ENCODE measurements at places on chromosomes 16 and 17.

DNA sequence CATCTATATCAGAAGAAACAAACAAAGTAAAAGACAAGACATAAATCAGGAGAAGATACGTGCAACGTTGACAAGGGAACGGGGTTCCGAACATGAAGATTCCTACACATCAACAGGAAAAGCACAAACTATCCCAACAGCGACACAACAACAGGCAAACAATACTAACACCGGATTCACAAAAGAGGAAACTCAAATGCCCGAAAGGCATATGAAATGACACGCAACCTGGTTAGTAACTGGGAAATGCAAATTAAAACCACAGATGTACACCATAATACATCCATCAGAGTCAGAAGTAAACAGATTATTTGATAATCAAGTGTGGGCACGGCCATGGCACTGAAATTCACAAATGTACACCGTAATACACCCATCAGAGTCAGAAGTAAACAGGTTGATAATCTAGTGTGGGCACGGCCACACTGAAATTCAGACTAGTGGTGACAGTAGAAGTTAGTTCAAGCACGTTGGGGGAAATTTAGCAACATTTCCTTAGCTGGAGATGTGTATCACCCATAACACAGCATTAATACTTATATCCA, 171.9 kb upstream of the RPH3AL start:
- no peak overlapping the region for H3K27ac ChIP-seq
- no peaks in the 10 kb centered on the region for H3K4me1 ChIP-seq
- H3K4me3 ChIP-seq, result no peak overlapping the region
- DNase-seq, result no peak
- H3K36me3 ChIP-seq, result peaks cover 26% of the 10 kb centered on the region

GRCh38 chr17:15273141-15273793, 8.1 kb upstream of the PMP22 start:
- DNase-seq, result no peak
- H3K27me3 ChIP-seq, result peaks cover 31% of the 10 kb centered on the region
- H3K27ac ChIP-seq, result no peak overlapping the region
- H3K4me1 ChIP-seq, result no peaks in the 10 kb centered on the region
- no peak overlapping the region for H3K4me3 ChIP-seq

DNA sequence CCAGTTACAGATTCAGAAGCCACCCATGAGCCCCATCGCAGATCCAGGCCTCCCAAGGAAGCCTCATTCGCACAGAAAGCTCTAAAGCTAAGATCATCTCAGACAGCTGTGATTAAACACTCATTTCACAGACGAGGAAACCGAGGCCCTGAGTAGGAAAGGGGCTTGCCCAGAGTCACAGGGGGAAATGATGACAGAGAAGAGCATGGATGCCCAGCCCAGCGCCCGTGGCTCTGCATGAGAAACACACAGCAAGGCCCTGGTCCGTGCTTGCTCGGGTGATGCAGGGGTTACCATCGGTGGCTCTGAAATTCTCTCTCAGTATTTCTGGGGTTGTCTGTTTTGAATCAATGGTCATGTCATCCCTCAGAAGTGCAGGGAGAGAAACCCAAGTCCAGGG, 109.6 kb downstream of the C16orf78 start:
- peaks cover 8% of the 10 kb centered on the region for H3K27me3 ChIP-seq
- H3K36me3 ChIP-seq, result no peaks in the 10 kb centered on the region
- H3K27ac ChIP-seq, result no peak overlapping the region
- no peaks in the 10 kb centered on the region for H3K4me1 ChIP-seq
- DNase-seq, result no peak

GRCh38 chr17:18377437-18378204, at the start of gene EVPLL:
Gene EVPLL, plus strand, starts transcription at chr17:18377778. Its CDS starts 3,160 bp downstream, at chr17:18380938.
- peaks cover 2% of the 10 kb centered on the region for H3K36me3 ChIP-seq
- no peak within 1 kb of the TSS for H3K4me3 ChIP-seq
- H3K27ac ChIP-seq, result no peak within 1 kb of the TSS
- DNase-seq, result no peak

GRCh38 chr16:19912455-19913339, 28.0 kb upstream of the GPRC5B start:
- peaks cover 3% of the 10 kb centered on the region for H3K4me1 ChIP-seq
- peaks cover 40% of the 10 kb centered on the region for H3K27me3 ChIP-seq
- DNase-seq, result no peak

DNA sequence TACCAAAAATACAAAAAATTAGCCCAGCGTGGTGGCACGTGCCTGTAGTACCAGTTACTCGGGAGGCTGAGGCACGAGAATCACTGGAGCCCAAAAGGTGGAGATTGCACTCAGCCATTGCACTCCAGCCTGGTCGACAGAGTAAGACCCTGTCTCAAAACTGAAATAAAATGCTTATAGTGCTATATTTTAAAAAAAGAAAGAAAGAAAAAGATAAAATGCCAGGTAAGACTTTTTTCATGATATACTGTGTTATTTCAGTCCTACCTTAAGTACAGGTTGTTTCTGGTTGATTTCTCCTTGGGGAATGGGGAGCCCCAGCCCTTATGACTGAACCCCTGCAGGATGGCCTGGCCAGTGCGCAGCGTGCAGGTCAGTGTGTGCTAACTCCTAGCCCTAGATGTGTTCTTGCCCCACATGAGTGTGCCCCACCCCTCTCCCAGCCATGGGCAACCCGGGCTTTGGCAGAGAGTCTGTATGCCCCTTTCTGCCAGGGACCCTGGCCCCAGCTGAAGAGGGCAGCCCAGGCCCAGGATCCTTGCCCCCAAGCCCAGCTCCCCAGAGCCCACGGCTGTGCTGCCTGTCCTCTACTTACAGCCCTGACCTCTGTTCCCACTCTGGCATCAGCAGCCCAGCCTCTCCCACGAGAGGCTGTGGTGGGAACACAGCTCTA, 1.3 kb downstream of the CNGB1 start:
- H3K36me3 ChIP-seq, result no peaks in the 10 kb centered on the region
- no peaks in the 10 kb centered on the region for H3K4me1 ChIP-seq
- no peak overlapping the region for H3K4me3 ChIP-seq
- no peak for DNase-seq
- H3K27me3 ChIP-seq, result peaks cover 11% of the 10 kb centered on the region

- H3K27ac ChIP-seq, result no peak overlapping the region
- no peaks in the 10 kb centered on the region for H3K4me1 ChIP-seq
- no peaks in the 10 kb centered on the region for H3K27me3 ChIP-seq
- peaks cover 7% of the 10 kb centered on the region for H3K36me3 ChIP-seq
- DNase-seq, result no peak
Observed at GRCh38 chr17:44932787-44933097, 14.8 kb downstream of the KIF18B start.
